Camera-type eye (tissue), 1 donor: ENCODE measurements at places on chromosomes 13 and 19. TPM values are rescaled to one million over a fixed set of nuclear protein-coding genes. Genes with fewer than 3 reads are reported as not detected.

Gene FFAR2
- not detected for total RNA-seq

Gene LYPD4
- not detected for total RNA-seq

Gene CELF5
- total RNA-seq: 13.4 TPM

Gene SLITRK6
- total RNA-seq: 17.6 TPM

Gene ZNF667
- 19.7 TPM for total RNA-seq

Gene LGALS4
- total RNA-seq: 0.55 TPM

Gene FGF21
- total RNA-seq: not detected

Gene SPTBN4
- total RNA-seq: 14.8 TPM

Gene CYP2F1
- total RNA-seq: 0.77 TPM

Gene GIPR
- total RNA-seq: 0.11 TPM

Gene ZNF221
- total RNA-seq: 34.8 TPM

Gene EHD2
- total RNA-seq: 59.6 TPM

Gene ZNF845
- total RNA-seq: 13.0 TPM

Gene SHISA2
- total RNA-seq: 41.9 TPM

Gene MEGF8
- total RNA-seq: 44.4 TPM

Gene TSHZ3
- 14.8 TPM for total RNA-seq

Gene CASP14
- 0.27 TPM for total RNA-seq

Gene CEACAM16
- total RNA-seq: not detected

Gene XAB2
- total RNA-seq: 49.8 TPM

Gene ETV2
- not detected for total RNA-seq

Gene COL5A3
- 31.9 TPM for total RNA-seq

Gene CYP4F12
- total RNA-seq: 1.8 TPM

Gene ZFP28
- total RNA-seq: 26.6 TPM

Gene ZNF530
- 7.1 TPM for total RNA-seq

Gene VSIG10L
- 2.5 TPM for total RNA-seq

Gene FAM83E
- 1.4 TPM for total RNA-seq

Gene RASL11A
- 9.6 TPM for total RNA-seq

Gene ZNF415
- total RNA-seq: 25.6 TPM

Gene PLPPR3
- 21.2 TPM for total RNA-seq

Gene C1QTNF9
- total RNA-seq: 0.38 TPM

Gene ZNF582
- 7.1 TPM for total RNA-seq

Gene CD33
- total RNA-seq: 1.7 TPM

Gene SMIM7
- total RNA-seq: 119 TPM

Gene GNA15
- 3.0 TPM for total RNA-seq

Gene CGB5
- not detected for total RNA-seq

Gene PDX1
- not detected for total RNA-seq

Gene KRTDAP
- not detected for total RNA-seq

Gene BEST2
- total RNA-seq: 0.55 TPM

Gene ZNF611
- total RNA-seq: 24.5 TPM

Gene AZU1
- 3.4 TPM for total RNA-seq

Gene ATXN8OS
- not detected for total RNA-seq

Gene FBXO17
- 25.0 TPM for total RNA-seq

Gene ZNF446
- 19.0 TPM for total RNA-seq

Gene LGALS13
- total RNA-seq: not detected

Gene TUBA3C
- not detected for total RNA-seq

Gene CIC
- total RNA-seq: 65.5 TPM

Gene IL4I1
- total RNA-seq: 0.27 TPM

Gene TYROBP
- 10.4 TPM for total RNA-seq

Gene NEK5
- total RNA-seq: 2.5 TPM

Gene LILRA1
- 0.22 TPM for total RNA-seq

Gene ATP8A2
- 17.1 TPM for total RNA-seq

Gene RFXANK
- 31.6 TPM for total RNA-seq

Gene SHISA7
- 1.5 TPM for total RNA-seq

Gene PROZ
- not detected for total RNA-seq

Gene IQCN
- total RNA-seq: 3.1 TPM

Gene ZNF723
- total RNA-seq: not detected

Gene C19orf81
- not detected for total RNA-seq

Gene OR7D4
- total RNA-seq: not detected
